ENCODE measurements at places on chromosomes 4 and X.

GRCh38 chrX:45842926-45843315 lies 642.2 kb upstream of the DIPK2B start:
- DNase-seq = no peak

- peak; percentile 63 for DNase-seq
These were observed at the start of gene PLAC8 for GRCh38 chr4:83114576-83114975. TSS of gene PLAC8 (minus strand) at chr4:83114729. CDS start at chr4:83107921, 6,808 bp downstream.

DNA sequence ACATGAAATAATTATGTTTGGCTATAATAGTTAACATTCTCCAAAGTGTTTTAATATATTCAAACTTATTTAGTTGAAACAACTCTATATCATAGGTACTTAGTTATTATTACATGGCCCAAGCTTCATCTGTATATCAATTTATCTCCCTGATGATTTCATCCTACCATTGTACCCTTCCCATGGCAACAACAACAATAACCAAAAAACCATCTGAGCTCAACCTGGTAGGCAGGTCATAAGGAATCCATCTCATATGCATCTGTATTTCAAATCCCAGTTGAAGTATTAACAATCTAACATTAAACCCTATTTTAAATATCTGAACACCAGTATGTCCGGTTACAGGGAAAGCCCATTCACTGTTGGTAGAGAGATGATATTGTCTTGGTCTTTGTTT lies 33.1 kb upstream of the SLC7A11 start:
- no peak for DNase-seq

GRCh38 chrX:46601283-46601682 lies 27.7 kb downstream of the CHST7 start:
- DNase-seq = no peak

GRCh38 chr4:187414716-187415115 lies 580.9 kb upstream of the ZFP42 start:
- no peak for DNase-seq

DNA sequence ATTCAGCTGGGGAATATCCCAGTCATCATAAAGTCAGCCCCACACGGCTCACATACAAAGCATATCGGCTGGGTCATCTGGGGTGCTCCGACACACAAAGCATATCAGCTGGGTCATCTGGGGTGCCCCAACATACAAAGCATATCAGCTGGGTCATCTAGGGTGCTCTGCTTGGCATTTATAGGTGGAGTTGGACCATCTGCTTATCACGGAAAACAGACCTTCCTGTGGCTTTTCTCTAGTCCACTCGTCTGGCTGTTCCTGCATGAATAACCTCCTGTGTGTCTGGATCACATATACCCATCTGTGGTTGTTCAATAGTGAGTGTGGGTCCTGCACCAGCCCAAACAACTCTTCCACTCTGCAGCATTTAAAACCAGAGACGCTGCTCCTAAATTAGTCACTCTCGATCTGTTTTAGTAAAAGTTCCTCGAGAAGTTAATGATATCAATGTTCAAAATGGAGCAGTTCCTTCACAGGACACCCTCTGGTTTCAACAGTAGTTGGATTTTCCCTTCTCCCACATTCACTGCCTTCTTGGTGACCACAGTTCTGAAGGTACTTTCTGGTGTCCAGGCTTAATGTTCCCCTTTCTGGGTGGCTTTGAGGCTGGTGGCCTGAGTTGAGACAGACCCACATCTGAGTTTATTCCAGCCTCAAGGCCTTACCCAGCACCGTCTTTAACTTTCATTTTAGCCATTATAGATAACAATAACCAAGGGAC lies 70.0 kb upstream of the FRG1 start:
- no peak for DNase-seq

DNA sequence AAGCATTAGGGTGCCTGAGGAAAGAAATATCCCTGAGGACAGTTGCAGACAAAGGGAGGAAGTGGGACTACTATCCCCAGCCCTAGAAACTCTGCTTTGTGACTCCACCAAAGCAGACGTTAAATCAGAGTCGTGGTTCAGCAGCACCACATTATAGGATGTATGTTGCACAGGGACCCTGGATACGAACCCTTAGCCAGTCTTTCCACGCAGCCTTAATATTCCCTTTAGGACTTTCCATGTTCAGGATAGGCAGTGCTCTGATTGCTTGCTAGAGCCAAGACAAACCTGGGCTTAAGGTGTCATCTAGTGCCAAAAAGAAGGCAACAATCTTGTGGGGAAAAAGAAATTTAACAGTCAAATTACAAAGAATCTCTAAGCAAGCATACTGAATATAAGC lies 62.6 kb downstream of the MAD2L1 start:
- no peak for DNase-seq

GRCh38 chrX:119156241-119156640 lies 28.6 kb upstream of the KIAA1210 start:
- DNase-seq = no peak

GRCh38 chr4:85127653-85128052 lies 161.2 kb upstream of the WDFY3 start:
- peak; percentile 2 for DNase-seq

DNA sequence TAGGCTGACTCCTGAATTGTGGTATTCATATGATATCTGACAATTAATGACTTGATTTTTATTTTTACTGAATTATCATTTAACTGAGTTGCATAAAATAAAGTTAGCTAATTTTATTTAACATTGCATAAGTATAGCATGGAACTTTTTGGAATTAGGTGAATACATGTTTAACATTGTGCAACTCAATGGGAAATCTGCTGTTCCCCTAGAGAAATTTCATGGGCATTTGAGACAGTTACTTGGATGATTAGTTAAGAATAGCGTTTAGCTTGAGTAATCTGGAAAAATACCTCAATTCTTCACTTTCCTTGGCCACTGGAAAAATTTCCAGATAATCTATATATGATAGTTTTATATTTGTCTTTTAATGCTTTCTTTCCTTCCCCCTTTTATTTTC lies 42.5 kb downstream of the NPNT start:
- no peak for DNase-seq

DNA sequence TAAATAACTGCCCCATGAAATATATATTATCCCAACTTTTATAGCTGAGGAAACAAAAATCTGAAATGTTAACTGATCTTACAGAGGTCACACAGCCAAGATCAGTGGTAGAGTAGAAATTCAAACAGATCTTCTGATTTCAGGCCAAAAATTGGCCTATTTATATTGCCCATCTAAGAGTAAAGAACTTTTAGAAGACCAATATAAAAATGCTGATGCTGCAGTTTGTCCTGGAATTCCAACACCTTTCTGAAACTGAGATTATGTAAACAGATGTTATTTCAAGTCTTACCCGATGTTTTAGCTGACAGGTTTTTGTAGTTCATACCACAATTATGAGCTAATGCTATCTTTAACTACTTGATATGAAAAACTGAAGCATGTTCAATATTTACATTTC lies 51.1 kb downstream of the SPANXN3 start:
- no peak for DNase-seq

- DNase-seq = no peak
These were observed 6.0 kb upstream of the IDS start for GRCh38 chrX:149511081-149511480.

DNA sequence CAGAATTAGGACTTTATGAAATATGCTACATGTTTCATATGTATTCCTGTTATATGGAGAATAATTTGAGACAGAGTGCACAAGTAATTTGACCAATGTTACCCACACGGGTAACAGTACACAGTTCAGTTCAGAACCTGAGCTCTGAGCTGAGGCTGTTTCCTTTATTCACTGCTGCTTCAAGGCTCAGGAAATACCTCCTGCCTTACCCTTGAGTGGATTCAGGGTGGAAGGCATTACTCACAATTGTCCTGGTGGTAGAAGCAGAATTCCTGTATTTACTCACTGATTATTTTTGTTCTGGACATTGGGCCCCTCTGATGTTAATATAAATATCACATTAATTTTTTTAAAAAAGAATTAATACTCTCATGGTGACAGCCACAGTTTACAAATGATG lies 73.5 kb upstream of the CAMK2D start:
- no peak for DNase-seq

GRCh38 chr4:173046818-173047217 lies 121.8 kb upstream of the GALNT7 start:
- DNase-seq = no peak

DNA sequence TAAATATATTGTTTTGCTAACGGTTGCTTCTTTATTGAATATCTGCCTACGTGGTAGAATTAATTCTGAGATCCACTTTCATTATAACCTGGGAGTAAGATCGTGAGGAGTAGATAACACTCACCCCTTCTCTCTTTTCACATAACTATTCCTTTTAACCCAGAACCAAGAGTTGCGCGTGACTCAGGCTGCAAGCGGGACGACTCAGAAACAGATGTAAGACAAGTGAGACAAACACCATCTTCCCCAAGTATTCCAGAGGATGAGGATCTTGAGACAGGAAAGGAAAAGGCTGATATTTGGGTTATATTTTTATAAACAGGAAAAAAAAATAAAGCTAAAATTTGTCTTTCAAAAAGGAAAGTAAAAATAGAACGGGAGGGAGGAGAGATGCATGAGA lies 318.8 kb upstream of the NOCT start:
- no peak for DNase-seq

DNA sequence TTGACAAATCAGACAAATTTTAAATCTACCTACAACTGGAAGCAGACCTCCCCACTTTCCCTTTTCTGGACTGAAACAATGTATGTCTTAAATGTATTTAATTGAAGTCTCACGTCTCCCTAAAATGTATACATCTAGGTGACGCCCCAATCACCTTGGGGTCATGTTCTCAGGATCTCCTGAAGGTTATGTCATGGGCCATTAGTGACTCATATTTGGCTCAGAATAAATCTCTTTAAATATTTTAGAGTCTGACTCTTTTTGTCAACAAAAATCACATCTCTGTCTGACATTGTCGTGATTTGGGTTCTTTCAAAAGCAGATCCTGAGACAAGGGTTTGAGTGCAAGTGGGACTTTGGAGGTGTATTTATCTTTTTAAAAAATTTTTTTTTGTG lies 26.2 kb upstream of the BOD1L1 start:
- no peak for DNase-seq

DNA sequence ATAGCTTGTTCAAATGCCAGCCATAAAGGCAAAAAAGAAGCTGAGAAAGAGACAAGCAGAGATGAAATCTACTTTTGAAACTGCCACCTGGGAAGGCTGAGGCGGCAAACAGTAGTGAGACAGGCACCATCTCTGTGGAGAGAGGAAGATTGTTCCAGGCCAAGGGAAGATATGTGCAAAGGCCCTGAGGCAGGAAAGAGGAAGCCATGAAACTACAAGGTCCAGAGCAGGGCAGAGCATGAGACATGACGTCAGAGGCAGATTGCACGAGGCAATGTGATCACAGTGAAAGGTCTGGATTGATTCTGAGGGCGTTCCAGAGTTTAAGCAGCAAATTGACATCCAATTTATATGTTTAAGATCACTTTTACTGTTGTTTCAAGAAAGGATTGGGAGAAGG lies 226.1 kb downstream of the QDPR start:
- no peak for DNase-seq

GRCh38 chr4:188403272-188403671 lies 264.0 kb downstream of the TRIML1 start:
- no peak for DNase-seq

GRCh38 chr4:14339715-14340114 lies 662.6 kb upstream of the CPEB2 start:
- no peak for DNase-seq

GRCh38 chr4:11416071-11416766 lies 12.5 kb downstream of the HS3ST1 start:
- no peak for DNase-seq

- DNase-seq = no peak
These were observed 284.1 kb upstream of the AMOT start for GRCh38 chrX:113124693-113125092.

- DNase-seq = no peak
These were observed 45.0 kb upstream of the IL13RA1 start for GRCh38 chrX:118682258-118683014.

DNA sequence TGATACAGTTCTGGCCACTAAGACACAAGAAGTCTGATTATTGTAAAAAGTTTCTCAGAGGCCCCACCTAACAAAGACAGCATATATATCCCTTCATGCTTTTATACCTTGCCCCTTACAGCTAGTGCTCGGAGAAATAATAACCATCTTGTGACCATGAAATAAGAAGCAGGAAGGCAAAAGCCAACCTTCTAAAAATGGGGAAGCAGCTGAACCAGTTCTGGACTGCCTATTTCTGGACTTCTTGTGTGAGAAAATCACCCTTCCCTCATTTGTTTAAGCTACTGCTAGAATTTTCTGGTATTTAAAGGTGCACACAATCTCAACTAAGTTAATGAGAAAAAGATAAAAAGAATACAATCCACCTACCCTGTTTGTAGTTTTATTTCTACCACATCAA lies 87.5 kb downstream of the CNOT6L start:
- DNase-seq = no peak

DNA sequence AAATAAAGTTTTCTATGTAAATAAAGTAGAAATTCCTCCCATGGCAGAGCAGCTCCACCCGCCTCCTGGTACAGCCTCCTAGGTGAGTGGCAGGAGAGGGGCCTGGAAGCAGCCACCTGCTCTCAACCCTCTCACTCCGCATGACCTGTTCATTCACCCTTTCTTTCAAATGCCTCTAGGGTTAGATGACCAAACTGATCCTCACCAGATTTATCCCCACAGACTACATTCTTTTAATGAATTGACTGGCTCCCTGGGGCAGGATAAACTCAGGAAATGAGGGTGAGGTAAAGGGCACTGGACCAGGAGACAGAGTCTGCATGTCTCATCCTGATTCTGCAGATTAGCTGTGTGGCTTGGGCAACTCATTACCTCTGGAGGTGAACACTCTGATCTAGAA lies 32.6 kb upstream of the NKX6-1 start:
- no peak for DNase-seq

DNA sequence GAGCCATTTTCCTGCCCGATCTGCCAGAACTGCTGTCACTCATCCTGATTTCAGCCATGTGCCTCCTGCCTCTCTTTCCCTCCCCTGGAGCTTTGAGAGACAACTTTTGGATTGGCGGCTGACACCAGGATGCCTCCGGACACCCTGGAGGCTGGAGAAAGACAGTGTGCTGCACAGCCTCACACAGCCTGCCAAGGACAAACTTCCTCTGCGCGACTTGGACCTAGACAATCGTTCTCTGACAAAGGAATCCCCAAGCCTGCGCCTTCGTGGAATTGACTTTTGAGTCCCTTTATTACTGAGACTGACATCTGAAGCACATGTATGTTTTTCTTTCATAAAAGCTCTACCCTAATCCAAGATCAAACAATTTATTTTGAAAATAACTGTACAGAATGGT lies 10.8 kb upstream of the LDB2 start:
- no peak for DNase-seq

GRCh38 chr4:158802914-158803313 lies 34.1 kb downstream of the FNIP2 start:
- DNase-seq = no peak

- no peak for DNase-seq
These were observed 19.5 kb upstream of the WDFY3 start for GRCh38 chr4:84985952-84986351.

- no peak for DNase-seq
These were observed 51.7 kb downstream of the ATP11C start for GRCh38 chrX:139881130-139881529.

GRCh38 chr4:52555356-52555716 lies 103.8 kb downstream of the USP46 start:
- DNase-seq = no peak
